Fibroblast of lung (primary cell): ENCODE measurements at places on chromosomes 12 and 14.

DNA sequence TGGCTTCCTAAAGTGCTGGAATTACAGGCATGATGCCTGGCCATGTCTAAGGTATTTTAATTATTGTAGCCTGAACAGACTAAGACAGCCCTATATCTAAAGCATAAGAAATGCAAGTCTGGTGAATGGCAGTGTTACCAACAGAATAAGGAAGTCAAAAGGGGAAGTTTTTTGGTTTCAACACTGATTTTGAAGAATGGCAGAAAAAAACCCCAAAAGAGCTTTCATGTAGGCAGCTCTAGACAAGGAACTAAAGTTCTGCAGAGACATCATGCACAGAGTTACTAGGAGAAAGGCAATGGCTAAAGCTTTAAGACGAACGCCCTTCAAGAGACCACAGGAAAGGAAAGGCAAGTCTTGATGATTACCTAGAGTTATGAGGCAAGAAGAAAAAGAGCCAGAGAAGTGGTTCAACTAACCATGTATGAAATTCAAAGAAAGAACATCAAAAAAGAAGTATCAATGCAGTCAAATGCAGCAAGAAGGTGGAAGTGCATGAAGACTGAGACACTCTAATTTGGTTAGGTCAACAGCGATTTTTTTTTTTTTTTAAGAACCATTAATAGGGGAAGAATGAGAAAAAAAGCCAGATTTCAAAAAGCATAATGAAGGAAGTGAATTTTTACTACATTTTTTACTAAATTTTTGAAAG lies 50.8 kb downstream of the RPS6KA5 start:
- DNase-seq = no peak

DNA sequence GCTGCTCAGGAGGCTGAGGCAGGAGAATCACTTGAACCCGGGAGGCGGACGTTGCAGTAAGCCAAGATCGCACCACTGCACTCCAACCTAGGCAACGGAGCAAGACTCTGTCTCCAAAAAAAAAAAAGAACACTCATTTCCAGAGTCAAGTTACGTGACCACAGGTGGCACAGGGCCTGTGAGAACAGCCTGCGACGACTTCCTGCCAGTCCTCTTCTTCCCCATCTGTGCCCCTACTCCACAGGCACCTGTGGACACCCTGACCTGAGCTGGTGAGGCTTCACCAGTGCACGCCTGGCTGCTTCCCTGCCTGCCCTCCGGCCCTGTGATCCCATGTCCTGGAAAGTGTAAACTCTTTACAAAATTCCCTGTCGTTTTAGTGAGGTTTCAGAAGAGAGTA lies 77.7 kb downstream of the PPP2R5C start:
- no peak for DNase-seq

GRCh38 chr14:97827746-97828145 lies 1030.6 kb downstream of the VRK1 start:
- DNase-seq = no peak

DNA sequence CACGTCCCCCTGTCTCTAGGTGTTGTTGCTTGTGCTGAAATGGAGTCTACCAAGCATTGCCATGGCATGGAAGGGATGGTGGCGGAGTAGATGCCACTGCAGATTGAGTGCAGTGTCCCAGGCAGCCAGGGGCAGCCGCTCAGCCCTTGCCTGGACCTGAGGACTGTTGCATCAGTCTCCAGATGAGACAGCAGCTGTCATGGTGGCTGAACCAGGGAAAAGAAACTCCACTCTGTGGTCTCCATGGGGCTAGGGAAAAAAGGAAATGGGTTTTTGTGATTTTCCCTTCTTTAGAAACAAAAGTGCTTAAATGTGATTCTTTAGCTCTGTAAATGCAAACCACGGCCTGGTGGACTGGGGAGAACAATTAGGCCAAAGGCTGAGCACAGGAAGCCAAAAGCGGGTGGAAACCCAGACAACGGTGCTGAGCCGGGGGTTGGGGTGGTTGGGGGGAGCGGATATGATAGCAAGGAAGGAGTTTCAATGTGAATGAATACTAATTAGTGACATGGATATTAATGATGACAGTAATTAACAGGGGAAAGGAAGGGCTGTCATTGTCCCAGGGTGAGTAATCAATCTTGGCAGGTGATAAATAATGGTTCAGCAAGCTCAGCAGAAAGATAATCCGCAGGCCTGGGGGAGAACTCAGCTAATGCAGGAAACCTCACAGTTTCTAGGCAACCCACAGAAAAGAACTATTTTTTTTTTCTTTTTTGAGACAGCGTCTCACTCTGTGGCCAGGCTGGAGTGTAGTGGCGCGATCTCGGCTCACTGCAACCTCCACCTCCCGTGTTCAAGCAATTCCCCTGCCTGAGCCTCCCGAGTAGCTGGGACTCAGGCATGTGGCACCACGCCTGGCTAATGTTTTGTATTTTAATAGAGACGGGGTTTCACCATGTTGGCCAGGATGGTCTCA lies 442.6 kb downstream of the DPF3 start:
- peak; percentile 60 for DNase-seq

- no peak for DNase-seq
These were observed 12.4 kb downstream of the MTERF2 start for GRCh38 chr12:106974511-106974910.

GRCh38 chr14:104891664-104892530 lies 26.8 kb downstream of the CEP170B start:
- no peak for DNase-seq

- DNase-seq = no peak
These were observed 66.4 kb downstream of the WNK1 start for GRCh38 chr12:818733-819132.

- peak; percentile 85 for DNase-seq
These were observed 65.0 kb downstream of the SETD3 start for GRCh38 chr14:99415496-99416281.

- DNase-seq = peak; percentile 47
These were observed 617.6 kb downstream of the LRFN5 start for GRCh38 chr14:42224053-42224888.

DNA sequence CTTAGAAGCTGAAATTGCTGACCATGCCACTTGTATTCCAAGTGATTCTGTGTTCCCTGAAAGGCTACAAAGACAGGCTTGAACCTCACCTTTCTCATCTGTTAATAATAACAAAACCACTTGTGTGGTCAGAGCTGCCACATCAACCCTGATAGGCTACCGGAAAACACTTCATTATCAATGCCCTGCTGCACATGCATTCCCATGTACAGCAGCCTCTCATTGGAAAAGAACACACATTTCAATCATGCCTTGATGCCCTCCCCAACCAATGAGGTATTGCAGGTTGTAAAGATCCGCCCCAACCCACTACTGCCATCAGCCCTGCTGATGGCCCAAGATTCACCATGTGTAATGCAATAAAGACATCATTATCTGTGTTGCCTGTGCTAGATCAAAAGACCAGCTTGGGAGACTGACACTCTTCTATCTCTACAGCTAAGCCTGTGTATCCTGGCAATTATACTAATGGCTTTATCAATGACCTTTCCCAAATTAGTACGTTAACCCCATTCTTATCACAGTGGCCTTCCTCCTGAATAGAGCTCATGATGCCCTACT lies 2.8 kb downstream of the GPR19 start:
- DNase-seq = no peak

DNA sequence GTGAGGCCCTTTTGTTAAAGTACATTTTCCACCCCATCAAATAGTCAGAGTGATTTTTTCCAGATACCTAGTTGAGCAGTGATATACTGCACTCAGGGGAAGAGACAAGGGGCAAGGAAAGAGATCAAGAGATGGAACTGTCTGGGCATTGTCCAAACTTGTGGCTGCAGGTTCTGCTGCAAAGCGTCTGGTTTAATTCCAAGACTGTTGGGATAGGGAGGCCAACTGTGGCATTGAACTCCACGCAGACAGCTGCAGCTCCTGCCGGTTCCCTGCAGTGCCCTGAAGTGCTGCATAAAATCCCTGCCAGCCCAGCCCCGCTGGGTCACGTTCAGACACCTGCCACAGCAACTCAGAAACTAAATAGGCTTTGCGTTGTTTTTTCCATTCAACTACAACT lies 30.5 kb downstream of the RPH3A start:
- no peak for DNase-seq

- no peak for DNase-seq
These were observed 75.5 kb downstream of the PDE3A start for GRCh38 chr12:20443792-20444191.

- no peak for DNase-seq
These were observed 37.5 kb downstream of the ACACB start for GRCh38 chr12:109153821-109154441.

- DNase-seq = no peak
These were observed 37.6 kb upstream of the FBXO34 start for GRCh38 chr14:55233591-55233990.

DNA sequence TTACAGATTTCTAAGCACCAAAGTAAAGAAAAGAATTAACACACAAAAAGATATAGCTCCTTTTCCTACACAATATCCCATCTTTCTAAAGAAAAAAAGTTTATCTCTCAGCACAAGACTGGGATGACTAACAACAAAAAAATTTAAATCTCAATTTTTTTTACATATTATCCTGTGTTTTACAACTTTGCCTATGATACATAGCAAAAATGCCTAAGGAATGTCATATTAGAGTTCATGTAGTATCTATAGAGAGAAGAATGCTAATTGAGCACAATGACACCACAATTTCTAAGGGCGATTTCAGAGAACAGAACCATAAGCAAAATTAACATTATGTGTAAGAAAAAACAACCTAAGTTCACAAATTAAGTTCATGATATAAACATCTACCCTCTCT lies 16.3 kb downstream of the C2CD5 start:
- DNase-seq = peak; percentile 76

DNA sequence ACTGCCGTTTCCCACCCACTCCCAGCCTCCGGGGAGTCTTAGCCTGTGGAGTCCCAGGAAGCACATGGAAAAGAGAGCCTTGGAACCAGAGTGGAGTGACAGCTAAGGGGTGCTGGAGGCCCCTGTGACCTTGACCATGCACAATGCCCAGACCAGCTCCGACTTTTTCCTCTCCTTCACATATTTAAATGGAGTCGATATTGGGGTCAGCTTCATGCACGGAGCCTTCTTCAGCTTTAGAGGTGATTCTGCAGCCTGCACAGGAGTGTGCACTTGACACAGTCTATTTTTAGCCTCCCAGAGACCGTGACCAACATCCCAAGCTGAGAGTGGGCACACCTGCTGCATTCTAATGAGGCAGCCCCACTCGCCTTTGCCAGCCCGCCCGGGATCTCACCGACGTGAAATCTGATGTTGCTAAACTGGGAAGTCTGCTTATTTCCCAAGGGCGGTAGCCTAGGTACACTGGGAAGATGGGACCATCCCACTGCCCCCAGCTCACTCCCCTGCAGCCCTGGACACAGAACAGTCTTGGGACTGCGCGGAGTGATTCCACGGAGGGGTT lies 47.5 kb downstream of the PRMT8 start:
- DNase-seq = no peak

- no peak for DNase-seq
These were observed 3.9 kb downstream of the GPHN start for GRCh38 chr14:66511849-66512248.
